ENCODE measurements at places on chromosomes 6 and 20.
A peak's percentile ranks its signal among the peaks of the same experiment; 100 is the strongest.

- DNase-seq = no peak
These were observed 13.8 kb downstream of the NQO2 start for GRCh38 chr6:3013486-3013885.

GRCh38 chr6:72953971-72954381 lies 271.3 kb downstream of the KHDC1L start:
- no peak for DNase-seq

DNA sequence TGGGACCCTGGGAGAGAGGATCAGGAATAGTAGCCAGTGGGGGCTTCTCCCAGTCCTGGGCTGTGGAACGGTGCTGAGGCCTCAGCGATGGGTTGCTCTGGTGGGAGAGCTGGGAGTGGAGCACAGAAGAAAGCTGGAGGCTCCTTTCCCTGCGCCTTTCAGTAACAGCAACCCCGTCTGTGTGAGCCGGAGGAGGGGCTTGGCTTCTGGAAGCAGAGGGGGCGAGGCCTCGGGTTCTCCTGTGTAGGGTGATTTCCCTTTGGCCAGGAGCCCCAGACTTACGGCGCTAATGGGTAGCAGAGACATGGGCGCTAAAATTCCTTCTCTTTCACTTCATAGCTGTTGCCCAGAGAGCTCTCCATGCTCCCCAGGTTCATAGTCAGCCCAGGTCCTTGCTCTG lies 55.0 kb downstream of the DAAM2 start:
- DNase-seq = no peak

DNA sequence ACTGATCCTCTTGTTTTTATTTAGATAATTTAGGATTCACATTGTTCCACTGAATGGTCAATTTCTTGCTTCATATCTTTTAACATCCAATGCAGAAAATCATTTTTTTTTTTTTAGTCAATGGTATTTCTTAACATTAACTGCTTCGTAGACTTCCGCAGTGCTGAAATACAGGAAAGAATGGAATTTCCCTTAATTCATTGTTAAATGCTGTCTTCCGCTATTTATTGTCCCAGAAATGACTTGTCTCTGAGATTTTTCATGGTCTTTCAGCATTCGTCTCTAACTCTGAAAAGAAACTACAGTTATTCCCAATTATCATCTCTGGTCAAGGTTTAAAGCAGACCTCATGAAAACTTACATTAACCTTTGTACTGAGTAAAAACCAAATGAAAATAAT lies 1029.1 kb upstream of the MANEA start:
- DNase-seq = no peak

GRCh38 chr6:108737594-108738546 lies 110.4 kb upstream of the ARMC2 start:
- DNase-seq = peak; percentile 86

- no peak for DNase-seq
These were observed 33.9 kb downstream of the ITPR3 start for GRCh38 chr6:33654831-33655554.

DNA sequence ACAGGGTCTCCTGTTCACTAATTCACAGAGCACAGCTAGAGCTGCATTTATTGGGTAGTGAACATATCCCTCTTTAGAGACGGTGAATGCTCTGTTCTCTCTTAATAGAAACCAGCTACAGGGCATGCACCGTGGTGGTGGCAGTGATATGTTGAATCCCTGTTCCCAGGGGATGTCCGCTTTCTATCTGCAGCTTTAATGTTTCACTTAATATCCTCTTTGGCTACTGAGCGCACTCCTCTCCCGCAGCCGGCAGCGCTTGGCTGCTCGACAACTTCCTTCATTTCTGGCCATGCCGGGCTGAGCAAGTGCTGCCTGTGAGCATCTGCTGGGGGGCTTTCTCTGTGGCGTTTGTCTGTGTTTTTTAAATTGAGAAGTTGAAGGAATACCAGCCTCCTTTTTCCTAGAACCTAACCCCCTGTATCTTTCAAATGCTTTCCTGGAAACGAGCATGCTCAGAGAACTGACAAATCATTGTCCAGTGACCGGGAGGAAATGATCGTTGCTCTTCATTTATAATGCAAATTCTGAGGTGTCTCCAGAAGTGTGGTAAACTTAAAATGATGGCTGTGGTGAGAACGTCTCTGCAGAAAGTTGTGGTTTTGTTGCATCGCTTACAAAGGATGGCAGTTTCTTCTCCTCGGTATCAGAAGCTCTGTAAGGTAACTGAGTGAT lies 297.9 kb downstream of the UTRN start:
- DNase-seq = no peak

Measured in HCT116 (cell line).